ENCODE measurements at places on chromosomes 7 and 10.

DNA sequence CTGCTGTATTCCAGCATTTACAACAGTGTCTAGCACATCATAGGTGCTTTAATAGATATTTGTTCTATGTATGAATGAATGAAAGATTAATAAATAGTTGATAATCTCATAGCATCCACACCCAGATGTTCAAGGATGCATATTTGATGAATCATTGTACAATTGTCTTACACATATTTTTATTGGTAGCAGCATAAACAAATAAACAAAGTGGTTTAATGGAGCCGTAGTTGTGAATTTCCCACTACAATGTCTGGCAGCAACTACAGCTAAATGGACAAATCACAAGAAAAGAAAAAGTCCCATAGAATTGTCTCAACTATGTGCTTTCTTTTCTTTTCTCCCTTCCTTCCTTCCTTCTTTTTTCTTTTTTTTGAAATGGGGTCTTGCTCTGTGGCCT, 150.8 kb downstream of the NRP1 start:
- no peak for DNase-seq

GRCh38 chr7:152571068-152571467, 104.9 kb downstream of the XRCC2 start:
- DNase-seq: no peak

DNA sequence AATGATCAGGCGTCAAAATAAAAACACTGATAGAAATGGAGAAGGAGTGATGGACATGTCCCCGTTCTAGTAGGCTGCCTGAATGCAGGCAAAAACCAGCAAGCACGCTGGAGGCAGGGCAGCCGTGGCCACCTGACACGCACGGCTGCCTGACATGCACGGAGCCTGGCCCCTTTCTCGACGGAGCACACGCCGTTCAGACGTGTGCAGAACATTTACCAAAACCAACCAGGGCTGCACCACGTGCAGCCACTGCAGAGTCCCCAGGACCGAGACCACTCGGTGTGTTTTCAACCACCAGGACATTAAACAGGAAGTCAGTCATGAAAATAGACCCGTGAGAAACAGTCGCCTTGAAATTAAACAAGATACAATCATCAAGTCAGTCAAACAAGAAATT, 61.9 kb upstream of the NKX6-2 start:
- DNase-seq: no peak

DNA sequence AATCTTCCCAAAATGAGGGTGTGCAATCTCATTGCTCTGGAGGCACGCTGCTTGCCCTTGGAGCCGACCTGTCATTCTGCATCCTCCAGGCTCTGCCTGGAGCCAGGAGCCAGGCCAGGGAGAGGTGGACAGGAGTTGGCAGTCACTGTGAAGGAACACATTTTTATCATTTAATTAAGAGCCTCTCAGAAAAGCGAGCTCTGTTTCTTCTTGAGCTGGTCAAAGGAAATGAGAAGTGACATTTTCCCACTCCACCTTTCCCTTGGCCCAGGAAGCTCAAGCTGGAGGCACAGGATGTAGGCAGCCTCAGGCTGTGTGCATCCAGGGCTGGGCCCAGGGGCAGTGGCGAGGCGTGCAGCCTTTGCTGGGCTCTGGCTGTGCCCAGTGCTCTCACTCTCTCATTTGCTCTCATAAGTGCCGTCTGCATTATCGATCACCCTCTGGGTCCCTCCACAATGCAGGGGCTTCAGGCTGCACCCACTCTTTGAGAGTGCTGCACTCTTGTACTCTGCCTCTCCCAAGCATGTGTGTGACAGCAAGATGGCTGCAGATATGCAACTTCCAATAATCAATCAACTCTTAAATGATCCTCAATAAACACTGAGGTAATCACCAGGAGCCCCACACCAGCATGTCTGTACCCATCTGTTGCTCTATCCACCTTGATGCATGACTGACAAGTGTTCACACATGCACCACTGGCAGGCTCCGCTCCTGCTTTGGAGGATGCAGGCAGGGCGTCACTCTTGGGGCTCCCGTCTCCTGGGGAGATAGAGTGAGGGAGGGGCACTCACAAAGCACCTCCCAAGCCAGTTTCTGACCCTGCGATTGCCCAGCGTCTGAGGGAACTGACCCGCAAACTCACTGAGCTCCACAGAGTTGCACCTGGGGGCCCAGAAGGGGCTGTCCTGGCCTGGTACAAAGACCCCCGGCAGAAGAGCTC, 171.4 kb downstream of the ZNF248 start:
- no peak for DNase-seq

DNA sequence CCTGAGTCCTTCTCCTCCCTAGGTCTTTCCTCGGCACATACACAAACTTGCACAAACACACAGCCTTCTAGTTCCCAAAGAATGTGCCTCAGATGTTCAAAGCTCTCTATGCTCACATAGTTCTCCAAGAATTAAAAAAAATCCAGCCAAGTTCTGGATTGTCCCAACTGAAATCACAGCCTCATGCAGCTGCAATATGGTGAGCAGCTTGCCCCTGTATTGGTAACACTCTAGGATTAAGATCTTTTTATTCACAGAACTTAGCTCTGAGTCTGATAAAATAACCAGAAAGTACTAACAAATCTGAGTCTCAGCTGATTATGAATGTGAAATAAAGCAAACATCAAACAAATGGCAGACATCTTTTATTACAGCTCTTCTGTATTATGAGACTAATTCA, 604.8 kb upstream of the PFKP start:
- no peak for DNase-seq

DNA sequence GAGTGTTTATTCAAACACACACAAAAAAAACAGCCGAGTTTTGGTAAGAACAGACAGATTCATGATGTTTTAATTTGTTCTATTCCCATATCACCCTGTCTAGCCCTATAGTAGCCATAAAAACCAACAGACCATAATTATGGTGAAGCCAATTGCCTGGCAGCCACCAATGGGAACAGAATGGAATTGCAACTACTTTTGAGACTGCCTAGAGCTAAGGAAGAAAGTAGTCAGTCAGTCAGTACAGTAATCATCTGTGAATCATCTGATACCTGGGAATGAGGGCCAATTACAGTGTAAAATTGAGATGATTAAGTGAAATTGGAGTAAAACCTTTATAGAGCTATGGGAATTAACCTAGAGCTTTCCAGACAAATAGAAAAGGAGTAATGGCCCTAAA, 952.7 kb upstream of the KCND2 start:
- DNase-seq: no peak

GRCh38 chr10:6470894-6471618, 109.0 kb downstream of the PRKCQ start:
- no peak for DNase-seq

DNA sequence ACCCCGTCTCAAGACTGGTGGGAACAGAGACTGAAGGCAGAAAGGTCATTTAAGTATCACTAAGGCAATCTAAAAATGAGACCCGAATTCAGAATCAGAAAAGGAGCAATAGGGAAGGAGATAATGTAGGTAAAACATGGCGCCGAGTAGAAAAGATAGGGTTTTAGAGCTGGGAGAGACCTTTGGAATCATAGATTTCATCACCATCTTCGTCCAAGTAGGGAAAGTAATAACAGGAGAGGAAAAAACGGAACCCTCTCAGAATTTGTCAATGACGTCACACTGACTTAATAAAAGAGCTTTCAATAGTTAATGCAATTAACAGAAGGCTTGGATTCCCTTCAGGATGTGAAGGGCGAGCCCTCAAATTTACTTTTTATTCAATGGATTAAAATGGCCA, 1.0 kb upstream of the UBN2 start:
- DNase-seq: no peak

DNA sequence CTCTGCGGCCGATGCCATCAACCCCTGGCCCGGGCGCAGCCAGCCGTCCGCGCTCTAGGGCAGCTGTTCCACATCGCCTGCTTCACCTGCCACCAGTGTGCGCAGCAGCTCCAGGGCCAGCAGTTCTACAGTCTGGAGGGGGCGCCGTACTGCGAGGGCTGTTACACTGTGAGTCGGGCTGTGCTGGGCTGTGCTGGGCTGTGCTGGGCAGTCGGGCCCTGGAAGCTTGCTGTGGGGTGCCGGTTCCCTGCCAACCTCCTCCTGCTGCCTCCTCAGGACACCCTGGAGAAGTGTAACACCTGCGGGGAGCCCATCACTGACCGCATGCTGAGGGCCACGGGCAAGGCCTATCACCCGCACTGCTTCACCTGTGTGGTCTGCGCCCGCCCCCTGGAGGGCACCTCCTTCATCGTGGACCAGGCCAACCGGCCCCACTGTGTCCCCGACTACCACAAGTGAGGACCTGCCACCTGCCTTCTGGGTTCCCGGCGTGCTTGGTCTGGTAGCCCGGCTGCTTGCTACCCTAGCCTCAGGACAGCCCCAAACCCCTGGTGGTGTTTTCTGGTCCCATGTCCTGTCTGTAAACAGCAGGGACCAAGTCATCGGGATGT, 7.5 kb downstream of the ZYX start:
- no peak for DNase-seq

GRCh38 chr10:13683017-13683416, 96.3 kb downstream of the PRPF18 start:
- DNase-seq: no peak

DNA sequence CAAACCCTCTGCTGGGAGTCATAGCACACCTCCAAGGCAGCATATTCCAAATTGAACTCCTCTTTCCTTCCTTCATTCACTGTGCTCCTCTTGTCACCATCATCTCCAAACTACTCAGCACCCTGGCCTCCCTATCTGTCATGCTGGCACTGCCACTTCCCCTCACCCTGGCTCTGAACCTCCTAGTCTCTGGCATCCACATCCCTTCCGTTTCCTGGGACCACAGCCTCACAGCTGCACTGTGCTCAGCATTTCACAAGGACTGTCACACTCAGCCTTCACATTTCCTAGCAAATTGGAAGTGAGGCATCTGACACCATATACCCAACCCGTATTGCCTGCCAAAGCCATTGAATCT, 124.7 kb downstream of the WDR11 start:
- no peak for DNase-seq

- DNase-seq: no peak
Measured at GRCh38 chr10:133014416-133015210, 72.2 kb upstream of the CFAP46 start.

DNA sequence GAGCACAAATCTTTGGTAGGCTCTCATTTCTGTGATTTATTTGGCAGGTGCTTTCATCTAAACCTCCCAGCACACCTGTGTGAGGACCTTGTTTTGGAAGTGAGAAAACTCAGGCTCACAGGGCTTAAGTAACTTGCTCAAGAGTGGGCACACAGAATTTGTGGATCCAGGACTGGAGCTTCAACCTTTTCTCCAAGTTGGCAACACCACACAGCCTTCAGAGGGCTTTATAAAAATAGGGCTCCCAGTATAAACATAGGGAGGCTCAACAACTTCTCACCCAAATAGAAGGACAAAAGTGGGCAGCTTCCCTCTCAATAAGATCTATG, 182.2 kb upstream of the NEBL start:
- DNase-seq: no peak

- DNase-seq: no peak
Measured at GRCh38 chr7:93026425-93026824, 91.4 kb downstream of the SAMD9 start.

GRCh38 chr10:92184977-92185376, 105.9 kb downstream of the CPEB3 start:
- DNase-seq: no peak

- DNase-seq: peak; percentile 82
Measured at GRCh38 chr10:14588084-14588937, 186.4 kb downstream of the FAM107B start.

DNA sequence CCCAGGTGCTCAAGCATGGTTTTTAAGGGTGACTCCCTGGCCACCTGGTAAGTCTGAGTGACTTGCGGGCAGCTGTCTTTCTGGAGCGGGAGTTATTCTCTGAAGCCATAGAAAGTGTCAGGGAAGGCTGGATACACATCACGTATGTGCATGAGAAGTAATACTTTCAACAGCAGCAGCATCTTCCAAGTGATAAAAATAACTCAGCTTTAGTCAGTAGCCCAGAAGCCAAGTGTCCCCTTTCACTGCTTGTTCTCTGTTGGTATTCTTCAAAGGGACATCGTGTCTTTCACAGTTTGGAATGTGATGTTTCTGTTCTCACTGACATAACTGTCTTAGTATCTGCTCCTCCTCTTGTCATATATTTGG, 97.6 kb downstream of the KIAA1217 start:
- no peak for DNase-seq

- no peak for DNase-seq
Measured at GRCh38 chr10:48800007-48800675, 115.5 kb downstream of the WDFY4 start.

DNA sequence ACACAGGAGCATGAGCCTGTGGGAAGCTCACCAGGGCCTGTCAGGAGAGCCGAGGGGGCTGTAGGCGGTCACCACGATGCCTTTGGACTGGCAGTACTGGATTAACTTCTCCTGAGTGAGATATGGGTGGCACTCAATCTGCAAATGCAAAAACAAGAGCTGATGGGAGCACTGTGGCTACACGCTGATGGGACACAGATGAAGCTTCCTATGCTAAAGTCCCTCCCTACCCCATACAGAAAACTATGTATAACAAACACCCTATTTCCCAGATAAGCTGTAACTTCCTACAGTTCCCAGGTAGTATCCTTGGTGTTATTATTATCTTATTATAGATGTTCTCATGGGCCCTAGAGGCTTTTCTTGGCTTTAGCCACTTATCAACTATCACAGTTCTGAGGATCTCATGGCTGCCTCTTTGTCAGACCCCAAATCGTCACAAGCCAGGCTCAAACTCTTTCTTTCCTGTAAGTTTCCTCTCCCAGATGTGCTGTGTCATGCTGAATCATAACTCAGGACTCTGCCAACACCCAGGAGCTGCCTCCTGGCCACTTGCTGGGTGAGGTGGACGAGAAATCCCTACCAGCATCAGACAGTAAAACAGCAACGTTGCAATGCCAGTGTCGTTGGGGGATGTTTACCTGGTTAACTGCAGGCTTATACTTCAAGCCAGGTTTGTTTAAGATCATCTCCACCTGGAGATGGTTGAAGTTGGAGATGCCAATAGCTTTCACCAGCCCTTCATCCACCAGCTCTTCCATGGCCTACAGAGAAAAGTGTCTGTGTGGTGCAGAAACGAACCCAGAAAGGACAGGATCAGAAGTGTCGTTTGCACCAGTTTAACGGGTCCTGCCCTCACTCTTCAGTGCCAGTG, 10.3 kb downstream of the AKR1B1 start:
- DNase-seq: peak; percentile 93

DNA sequence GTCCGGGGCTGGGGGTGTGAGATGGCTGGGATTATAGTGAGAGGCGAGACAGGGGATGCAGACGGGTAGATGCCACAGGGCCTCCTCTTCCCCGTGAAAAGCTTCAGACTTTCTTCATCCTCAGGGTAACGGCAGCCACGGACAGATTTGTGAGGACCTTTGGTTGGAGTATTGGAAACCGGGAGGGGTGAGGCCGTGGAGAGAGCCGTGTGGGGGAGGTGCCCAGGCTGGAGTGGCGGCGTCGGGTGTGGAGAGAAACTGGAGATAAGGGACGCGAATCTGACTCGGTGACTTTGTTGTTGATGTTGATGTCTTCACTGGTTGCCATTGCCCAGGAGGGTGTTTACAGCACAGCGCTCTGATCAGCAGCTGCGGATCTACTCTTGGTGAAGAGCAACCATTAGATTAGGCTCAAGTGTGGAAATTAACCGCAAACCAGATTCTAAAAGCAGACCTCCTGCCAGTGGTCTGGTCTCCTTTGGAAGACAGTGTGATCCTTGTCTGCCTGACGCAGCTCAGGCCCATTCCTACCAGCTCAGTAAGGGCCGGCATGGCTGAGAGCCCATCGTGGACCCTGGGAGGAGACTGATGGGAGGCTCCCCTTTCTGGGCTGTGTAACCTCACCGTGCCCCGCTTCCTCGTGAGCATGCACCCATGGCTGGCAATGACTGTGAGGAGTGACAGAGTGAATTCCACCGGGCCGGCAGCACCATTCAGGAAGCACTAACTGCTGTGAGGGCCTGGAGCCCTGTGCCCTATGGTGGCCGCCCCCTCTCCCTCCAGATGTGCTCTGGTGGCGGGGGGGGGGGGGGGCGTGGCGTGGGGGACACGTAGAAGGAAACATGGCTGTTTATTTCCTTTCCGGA, 90.3 kb downstream of the INPP5A start:
- peak; percentile 51 for DNase-seq

Data from fibroblast of pulmonary artery (primary cell).